ENCODE measurements at places on chromosomes 7 and 10.

DNA sequence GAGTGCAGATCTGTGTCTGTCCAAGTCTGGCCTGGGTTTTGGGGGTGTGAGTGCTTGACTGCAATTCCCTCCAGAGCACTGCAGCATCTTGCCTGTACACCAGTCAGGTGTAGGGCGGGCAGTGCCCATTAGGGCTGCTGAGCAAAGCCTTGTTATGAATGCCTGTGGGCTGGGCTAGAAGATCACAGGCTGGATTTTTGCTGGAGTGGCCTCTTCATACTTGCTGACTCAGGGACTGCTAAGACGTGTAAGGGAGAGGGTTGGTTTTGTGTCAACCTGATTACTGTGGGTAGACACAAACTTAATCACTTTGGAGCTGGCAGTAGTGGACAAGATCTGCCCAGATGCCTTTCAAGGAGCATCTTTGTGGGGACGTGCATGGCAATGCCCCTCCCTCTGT is 29.6 kb downstream of the DMBT1 start:
- DNase-seq: no peak

- no peak for DNase-seq
Observed at GRCh38 chr7:44994877-44995554, 5.0 kb upstream of the CCM2 start.

GRCh38 chr7:41255716-41256115 is 447.2 kb downstream of the INHBA start:
- DNase-seq: no peak

DNA sequence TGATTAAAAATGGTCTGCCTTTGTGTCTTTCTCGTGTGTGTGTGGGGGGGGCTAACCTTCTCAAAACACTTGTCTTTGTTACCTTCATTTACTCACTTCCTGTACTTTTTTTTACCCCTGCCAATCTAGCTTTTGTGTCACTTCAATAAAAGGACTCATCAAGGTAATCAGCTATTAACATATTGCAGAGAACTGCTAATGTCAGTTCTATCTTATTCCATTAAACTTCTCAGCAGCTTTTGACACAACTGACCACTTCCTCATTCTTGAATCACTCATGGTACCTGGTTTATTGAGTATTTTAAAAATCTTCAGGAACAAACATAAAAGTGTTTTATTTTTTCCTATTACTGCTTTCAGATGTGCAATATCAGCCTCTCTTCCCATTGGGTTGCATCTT is 59.8 kb downstream of the SLC25A40 start:
- no peak for DNase-seq

Data from stimulated activated CD8-positive, alpha-beta memory T cell treated with anti-CD3 and anti-CD28 coated beads, Interleukin-7, amount 100 ng/mL, for 1 hour (primary cell).